WERI-Rb-1 (cell line): ENCODE measurements at places on chromosomes 6 and 20.

- peak; percentile 52 for DNase-seq
These were observed 87.0 kb downstream of the CDH22 start for GRCh38 chr20:46221256-46221833.

DNA sequence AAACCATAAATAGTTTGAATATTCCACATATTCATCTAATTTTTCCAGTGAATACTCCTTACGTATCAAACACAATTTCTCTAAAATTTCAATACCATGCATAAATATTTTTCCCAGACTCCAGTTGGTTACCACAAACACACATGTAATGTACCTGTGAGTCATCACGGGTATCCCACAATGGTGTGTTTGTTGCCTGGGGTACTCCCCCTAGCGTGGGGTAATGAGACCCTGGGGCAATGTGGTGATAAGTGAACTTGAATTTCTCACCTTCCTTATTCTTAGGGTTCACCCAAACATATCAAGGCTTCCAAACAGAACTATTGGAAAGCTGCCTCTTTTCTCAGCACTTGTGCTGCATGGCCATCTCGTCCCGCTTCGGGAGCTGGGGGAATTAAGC is 51.0 kb downstream of the STX7 start:
- no peak for DNase-seq

DNA sequence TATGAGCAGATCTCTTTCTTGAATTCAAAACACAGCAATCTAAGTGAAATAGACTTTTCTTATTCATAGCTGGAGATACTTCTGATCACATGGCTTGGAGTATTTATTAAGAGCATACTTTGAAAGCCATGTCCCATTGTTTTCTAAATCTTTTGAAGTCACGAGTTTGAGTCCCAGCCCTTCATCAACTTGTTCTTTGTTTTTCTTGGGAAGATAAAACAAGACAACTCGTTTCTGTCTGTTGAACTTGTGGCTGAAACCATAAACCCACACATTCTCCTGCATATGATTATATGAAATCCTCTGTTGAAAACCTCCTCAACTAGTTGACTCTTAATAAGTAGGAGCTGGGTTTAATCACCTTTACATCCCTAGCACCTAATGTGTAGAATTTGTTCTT is 3.3 kb downstream of the RNF144B start:
- DNase-seq: no peak

GRCh38 chr20:21118138-21118537 is 7.7 kb upstream of the KIZ start:
- DNase-seq: no peak

DNA sequence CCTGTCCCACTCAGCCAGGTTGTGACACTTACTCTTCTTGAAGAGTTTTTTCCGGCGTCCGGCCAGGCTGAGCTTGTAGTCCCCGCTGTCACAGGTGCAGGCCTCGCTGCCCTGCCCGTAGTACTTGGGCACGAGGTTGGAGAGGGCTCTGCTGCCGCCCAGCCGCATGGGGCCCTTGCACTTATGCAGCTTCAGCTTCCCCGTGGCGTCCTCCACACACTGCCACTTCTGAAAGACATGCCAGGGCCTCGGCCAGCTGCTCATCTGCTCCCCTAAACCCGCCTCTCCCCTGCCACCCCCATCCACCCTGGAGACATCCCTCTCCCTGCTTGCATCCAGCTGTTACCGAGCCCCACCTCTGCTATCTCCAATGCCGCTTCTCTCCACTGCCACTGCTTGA is 113.1 kb downstream of the SULF2 start:
- no peak for DNase-seq

- DNase-seq: no peak
These were observed 309.3 kb downstream of the HDGFL1 start for GRCh38 chr6:22878706-22879105.

GRCh38 chr6:4935486-4935885 is 68.4 kb downstream of the RPP40 start:
- no peak for DNase-seq
